Left cardiac atrium (tissue), 4 donors: ENCODE measurements at places on chromosomes 1 and 21. TPM values are rescaled to one million over a fixed set of nuclear protein-coding genes. Genes with fewer than 3 reads are reported as not detected.

Gene TEKT2
- 0.27 TPM for total RNA-seq

- no peak for DNase-seq
Observed at GRCh38 chr1:60449876-60450275, 376.3 kb upstream of the C1orf87 start.

Gene CRP
- total RNA-seq = not detected

Gene SFN
- 0.42 TPM for total RNA-seq

GRCh38 chr1:82485591-82486369 is 685.0 kb downstream of the ADGRL2 start:
- DNase-seq = peak; percentile 33

DNA sequence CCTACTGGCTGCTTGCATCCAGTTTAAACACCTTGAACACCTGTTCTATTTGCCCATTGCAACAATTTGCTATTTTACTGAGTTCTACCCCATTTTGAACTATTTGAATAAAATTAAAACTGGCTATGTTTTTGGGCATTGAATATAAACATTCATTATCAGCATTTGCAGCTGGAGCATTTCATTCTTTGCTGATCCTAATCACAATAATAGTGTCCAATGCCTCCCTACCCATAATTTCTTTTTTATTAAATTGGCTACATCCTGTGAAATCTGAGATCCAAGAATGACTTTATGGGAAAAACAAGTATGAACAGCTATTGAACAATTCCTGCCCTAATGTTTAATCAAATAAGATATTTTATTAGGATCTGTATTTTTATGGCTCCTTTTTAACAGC is 447.9 kb downstream of the PLA2G4A start:
- DNase-seq = no peak

Gene SPRR2E
- not detected for total RNA-seq

DNA sequence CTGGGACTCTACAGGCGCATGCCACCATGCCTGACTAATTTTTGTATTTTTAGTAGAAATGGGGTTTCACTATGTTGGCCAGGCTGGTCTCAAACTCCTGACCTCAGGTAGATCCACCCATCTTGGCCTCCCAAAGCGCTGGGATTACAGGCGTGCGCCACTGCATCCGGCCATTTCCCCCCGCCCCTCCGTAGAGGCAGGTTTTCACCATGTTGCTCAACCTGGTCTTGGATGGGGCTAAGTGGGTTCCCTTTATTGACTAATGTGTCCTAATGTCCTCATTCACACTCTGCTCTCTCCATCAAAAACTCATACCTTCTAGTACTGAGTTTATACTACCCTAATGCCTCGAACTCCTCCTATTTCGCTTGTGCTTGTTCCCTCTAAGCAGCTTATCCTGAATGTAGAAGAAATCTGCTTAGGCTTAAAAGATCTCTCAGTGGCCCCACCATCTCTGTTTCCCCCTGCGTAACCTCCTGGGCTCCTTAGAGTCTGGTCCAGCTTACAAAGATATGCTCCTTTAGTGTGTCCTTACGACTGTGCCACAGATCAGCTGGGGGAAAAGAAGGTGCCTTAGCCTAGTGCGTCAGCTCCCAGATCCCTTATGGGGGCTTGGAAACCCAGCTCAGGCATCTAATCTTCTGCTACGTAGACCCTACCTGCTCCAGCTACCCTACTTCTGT is 8.0 kb downstream of the GNAT2 start:
- DNase-seq = no peak

Gene IL24
- not detected for total RNA-seq

DNA sequence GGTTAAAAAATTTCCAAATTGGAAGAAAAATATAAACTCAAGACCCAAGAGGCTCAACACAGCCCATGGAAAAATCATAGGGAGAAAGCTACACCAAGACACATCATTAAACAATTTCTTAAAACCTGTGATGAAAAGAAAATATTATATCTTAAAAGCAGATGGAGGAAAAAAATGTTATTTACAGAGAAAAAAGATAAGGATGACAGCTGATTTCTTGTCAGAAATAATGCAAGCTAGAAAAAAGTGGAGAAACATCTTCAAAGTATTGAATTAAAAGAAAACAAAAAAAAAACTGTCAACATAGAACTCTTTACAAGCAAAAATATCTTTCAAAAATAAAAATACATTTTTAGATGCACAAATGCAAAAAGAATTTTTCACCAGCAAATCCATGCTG is 930.5 kb downstream of the ADGRL2 start:
- no peak for DNase-seq

Gene OPTC
- not detected for total RNA-seq

Gene CD34
- 101 TPM for total RNA-seq

DNA sequence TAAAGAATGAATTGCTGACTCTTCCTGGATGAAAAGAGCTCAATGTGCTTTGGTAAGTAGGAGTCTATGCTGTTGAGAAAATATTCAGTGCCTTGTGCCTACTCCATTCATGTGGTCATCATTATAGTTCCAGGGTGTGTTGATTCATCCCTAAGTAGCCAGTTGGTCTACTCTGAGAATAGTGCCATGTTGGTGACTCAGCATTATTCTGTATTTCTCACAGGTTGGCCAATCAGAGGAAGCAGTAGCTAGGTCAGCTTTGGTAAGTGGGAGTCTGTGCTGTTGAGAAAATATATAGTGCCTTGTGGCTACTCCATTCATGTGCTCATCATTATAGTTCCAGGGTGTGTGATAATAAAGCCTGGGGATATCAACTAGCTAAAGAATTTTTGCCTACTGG is 397.3 kb downstream of the AGBL4 start:
- no peak for DNase-seq

- no peak for DNase-seq
Observed at GRCh38 chr1:230167419-230167852, 100.4 kb downstream of the GALNT2 start.

DNA sequence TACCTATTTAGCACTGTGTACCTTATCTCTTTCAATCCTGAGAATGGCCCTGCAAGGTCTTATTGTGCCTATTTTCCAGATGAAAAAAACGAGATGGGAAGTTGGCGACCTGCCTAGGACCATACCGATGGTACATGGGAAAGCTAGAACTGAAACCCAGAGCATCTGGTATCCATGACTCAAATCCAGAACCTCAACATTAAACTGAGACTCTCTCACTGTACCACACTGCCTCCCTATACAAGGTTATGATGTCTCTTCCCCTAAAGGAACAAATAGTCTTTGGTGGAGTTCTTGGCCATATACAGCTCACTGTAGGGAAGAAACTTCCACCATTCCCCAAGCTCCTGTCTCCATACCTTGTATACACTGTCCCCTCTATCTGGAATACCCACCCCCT is 110.7 kb downstream of the TNR start:
- DNase-seq = no peak

- no peak for DNase-seq
Observed at GRCh38 chr1:35702508-35702907, 16.2 kb downstream of the C1orf216 start.

Gene UBE2J2
- 41.5 TPM for total RNA-seq

DNA sequence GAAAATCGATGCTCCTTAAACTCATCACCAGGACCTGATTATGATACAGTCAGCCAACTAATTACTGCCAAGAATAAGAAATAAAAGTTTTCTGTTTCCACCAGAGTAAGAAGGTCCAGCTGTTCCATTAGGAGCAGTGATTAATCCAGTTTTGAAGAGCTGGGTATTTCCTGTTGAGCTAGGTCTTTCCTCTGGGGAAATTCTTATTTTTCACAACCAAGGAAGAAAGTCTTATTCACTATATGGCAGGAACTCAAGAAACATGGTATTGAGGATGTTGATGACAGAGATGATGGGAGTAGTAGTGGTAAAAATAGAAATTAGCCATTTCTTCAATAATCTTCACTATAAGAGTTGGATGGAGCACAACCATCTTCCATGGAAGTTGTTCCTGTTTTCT is 374.6 kb upstream of the RUNX1 start:
- DNase-seq = no peak

GRCh38 chr1:89274411-89274857 is 1.8 kb upstream of the GBP5 start:
- no peak for DNase-seq

Gene KRTAP10-10
- not detected for total RNA-seq

GRCh38 chr1:233598891-233599541 is 14.9 kb upstream of the KCNK1 start:
- no peak for DNase-seq

Gene CHI3L2
- total RNA-seq = 11.7 TPM

- DNase-seq = no peak
Observed at GRCh38 chr1:40092241-40092640, 4.8 kb downstream of the PPT1 start.

GRCh38 chr1:2027961-2028583 is 8.9 kb downstream of the GABRD start:
- DNase-seq = no peak

DNA sequence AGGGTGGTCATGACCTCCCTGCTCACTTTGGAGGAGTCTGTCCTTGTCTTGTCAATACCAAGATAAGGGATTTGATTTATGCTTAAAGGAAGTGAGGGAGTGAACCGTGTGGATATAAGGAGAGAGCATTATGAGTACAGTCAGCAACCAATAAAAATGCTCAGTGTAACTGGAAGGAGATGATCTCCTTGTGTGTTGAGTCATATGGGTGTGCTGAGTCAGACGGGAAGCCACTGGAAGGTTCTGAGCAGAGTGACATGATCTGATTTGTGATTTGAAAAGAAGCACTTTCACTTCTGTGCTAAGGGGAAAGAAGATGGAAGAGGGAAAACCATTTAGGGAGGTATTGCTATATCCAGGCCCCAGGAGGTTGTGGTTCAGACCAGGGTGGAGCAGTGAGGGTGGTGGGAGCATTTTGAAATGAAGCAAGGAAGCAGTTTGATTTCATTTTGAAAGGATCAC is 2.5 kb upstream of the BCL10 start:
- peak; percentile 33 for DNase-seq

DNA sequence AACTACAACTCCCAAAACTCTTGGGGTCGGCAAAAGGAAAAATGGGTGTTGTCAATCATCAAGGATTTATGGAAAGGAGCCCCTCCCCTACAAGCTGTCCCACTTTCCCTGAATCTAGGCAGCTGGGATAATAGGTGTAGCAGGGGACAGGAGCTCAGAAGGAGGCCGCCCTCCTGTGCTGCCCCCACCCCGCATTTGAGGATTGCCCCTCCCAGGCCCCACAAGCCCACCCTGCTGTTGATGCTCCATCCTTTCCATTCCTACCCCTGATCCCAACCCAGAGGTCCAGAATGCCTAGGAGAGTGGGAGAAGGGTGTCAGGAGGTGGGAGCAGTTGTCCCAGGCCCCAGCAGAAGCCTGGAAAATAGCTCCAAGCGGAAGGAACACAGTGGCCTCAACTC is 1.9 kb upstream of the MRPL24 start:
- no peak for DNase-seq

DNA sequence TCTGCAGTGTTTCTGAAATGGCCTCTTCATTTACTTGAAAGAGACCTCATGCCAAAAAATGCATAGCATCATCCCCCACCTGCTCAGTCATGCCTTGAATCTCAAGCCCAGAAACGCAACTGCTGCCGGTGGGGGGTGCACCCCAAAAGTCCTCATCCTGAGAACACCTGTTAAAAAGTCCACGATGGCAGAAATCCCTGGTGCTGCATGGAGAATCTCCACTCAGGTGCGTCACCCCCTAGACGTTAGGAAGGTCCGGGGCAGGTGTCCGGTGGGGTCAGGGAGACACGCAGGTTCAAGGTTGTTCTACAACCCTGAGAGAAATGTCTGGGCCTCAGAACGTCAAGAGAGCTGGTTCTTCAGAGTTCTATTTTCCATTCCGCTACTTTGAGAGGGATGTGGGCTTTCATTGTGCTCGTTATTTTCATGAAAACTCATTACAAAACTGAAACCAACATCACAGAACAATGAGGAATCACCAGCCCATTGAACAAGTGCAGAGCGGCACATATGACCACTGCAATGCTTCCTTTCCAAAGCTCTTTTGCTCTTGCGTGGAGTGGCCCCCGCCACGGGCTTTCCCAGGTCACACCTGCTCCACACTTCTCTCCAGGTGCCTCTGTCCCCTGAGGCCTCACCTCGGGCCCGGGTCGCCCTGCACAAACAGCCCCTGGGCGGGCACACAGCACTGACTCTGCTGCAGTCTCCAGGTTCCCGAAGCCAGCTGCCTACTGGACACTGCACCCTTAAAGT is 201.9 kb downstream of the TOMM20 start:
- no peak for DNase-seq

Gene C1orf167
- 1.2 TPM for total RNA-seq
